ENCODE measurements at places on chromosomes 1 and 21. TPM values are rescaled to one million over a fixed set of nuclear protein-coding genes. Genes with fewer than 3 reads are reported as not detected.
A peak's percentile ranks its signal among the peaks of the same experiment; 100 is the strongest.

MATN1 gene
- 1.1 TPM for polyA plus RNA-seq

CFAP57 gene
- polyA plus RNA-seq: 0.08 TPM

SELP gene
- 1.2 TPM for polyA plus RNA-seq

GBP4 gene
- 4.9 TPM for polyA plus RNA-seq

LCE1D gene
- not detected for polyA plus RNA-seq

AMY2A gene
- polyA plus RNA-seq: not detected

MNDA gene
- polyA plus RNA-seq: 2.9 TPM

PAPPA2 gene
- 0.39 TPM for polyA plus RNA-seq

RCC1 gene
- polyA plus RNA-seq: 25.0 TPM

SPRR2D gene
- not detected for polyA plus RNA-seq

HPDL gene
- 2.1 TPM for polyA plus RNA-seq

CHI3L2 gene
- 0.30 TPM for polyA plus RNA-seq

- DNase-seq: no peak
These were observed at the start of gene NADK for GRCh38 chr1:1777950-1778662. Gene NADK, minus strand, starts transcription at chr1:1778470. Its CDS starts 13,064 bp downstream, at chr1:1765406.

- DNase-seq: no peak
These were observed 11.0 kb downstream of the PRKAA2 start for GRCh38 chr1:56655991-56656613.

DNA sequence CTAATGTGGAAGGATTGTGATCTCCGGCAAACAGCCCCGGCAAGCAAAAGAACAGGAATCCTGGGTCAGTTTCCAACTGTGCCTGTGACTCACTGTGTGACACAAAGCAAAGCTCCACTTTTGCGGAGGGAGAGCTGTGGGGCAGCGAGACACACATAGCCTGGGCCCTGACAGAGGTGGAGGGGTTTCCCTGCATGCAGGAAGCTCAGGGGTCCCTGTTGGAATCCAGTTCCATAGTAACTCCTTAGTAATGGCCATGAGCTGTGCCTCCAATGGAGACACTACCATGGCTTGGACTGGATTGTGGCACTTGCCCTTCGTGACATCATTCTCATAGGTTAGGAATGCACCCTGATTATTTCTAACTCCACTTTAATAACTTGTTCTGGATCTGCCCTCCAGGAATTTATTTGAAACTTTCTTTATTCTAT lies 47.0 kb upstream of the ATF3 start:
- DNase-seq: no peak

- no peak for DNase-seq
These were observed 424.7 kb downstream of the LMO4 start for GRCh38 chr1:87753366-87753765.

DNA sequence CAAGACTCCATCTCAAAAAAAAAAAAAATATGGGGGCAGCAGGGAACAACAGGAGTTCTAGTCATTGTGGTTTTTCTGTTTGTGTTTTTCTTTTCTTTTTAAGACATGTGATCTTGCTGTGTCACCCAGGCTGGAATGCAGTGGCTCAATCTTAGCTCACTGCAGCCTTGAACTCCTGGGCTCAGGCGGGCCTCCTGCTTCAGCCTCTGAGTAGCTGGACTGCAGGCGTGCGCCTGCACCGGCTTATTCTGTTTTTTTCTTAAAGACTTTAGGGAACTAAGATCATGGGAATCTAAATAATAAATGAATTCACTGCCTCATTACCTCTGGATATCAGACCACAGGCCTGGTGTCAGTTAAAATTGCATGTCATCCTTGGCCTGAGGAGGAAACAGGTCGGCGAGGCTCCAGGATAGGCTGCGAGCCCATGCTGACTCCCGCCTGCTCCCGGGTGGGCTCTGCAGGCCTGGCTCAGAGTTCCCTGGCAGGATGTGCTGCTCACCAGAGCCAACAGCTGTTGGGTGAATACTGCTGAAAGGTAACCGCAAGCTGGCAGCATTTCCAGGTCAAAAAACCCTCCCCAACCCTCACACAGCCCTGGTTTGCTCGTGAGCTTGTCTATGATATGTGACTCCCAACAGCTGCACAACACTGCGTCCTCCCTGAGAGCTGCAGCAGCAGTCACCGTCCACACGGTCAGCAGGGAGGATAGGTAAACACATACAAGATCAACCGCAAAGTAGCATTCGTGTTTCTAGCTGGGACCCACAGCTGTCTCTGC lies 58.1 kb downstream of the SCCPDH start:
- DNase-seq: peak; percentile 46

DNA sequence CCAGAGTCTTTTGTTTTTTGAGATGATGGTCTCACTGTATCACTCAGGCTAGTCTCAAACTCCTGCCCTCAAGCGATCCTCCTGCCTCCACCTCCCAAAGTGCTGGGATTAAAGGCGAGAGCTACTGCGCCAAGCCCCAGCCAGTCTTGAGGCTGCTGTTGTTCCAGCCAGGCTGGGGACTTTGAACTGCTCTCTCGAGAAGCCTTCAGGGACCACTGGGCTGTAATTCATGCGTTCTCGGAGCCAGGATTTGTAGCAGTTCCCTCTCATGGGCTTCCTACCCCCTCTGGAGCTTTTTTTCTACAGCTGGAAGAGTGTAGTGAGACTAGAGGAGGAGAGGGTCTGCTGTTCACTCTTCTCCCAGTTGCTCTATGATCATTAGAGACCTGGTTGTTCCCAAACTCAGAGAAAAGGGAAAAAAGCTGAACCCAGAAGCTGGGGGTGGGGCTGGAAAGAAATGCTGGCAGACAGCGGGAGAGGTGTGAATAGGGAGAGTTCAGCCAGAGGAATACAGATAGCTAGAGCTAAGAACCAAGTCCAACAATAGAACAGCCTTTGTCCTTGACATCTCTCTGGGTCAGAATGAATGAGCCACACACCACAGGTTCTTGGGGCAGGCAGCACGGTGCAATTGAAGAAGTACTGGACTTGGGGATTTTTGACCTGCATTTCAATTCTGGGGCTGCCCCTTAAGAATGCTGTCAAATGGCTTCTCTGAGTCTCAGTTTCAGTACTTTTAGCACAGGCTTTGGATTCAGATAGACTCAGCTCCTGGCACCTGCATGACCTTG lies 13.2 kb upstream of the SLC41A1 start:
- DNase-seq: no peak

DNA sequence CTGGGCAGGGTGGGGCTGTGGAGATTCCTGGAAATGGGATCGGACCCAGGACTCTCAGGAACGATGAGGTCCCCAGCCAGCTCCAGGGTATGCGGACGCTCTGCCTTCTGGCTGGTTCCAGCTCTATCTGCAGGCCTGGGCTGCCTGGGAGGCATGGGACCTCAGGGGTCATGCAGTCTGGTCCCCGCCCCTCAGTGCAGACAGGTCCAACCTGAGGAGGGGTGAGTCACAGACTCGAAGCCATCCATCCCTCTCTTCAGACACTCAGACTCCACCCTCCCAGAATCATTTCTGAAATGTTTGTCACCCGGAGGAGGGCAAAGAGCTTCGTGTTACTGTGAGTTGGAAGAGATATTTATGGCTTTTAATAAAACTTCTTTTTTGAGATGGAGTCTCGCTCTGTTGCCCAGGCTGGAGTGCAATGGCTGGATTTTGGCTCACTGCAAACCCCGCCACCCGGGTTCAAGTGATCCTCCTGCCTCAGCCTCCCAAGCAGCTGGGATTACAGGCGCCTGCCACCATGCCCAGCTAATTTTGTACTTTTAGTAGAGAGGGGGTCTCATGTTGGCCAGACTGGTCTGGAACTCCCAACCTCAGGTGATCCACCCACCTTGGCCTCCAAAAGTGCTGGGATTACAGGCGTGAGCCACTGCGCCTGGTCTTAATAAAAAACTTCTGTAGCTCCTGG lies 5.9 kb upstream of the MYOM3 start:
- no peak for DNase-seq

DNA sequence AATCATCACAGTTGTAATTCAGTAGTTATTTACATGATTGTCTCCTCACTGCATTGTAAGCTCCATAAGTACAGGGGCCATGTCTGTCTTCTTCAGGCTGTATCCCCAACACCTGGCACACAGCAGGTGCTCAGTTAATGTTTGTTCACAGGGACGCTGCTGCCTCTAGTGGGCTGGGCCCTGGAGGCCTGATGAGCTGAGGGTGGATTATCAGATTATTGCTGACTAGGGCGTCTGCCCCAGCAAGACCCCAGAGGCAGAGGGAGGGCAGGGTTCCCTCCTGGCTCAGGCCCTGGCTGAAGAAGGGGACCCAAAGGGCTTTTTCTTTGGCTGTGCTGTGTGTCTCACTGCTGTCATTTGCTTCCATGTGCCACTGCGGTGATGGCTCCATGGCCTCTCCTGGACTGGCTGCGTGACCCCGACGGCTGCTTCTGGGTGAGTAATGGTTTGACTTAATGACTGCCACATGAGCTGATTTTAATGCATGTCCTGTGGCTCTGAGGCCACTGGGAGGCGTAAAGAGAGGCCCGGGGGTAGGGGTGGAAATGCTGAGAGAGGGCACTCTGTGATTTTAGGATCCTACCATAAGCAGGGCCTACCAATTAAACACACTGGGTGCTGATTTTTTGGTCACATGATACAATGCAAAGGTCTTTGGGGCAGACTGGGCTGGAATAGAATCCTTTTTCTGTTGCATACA lies 20.8 kb upstream of the EPB41 start:
- no peak for DNase-seq

GRCh38 chr1:15397236-15397635 lies 12.5 kb upstream of the EFHD2 start:
- no peak for DNase-seq

DNA sequence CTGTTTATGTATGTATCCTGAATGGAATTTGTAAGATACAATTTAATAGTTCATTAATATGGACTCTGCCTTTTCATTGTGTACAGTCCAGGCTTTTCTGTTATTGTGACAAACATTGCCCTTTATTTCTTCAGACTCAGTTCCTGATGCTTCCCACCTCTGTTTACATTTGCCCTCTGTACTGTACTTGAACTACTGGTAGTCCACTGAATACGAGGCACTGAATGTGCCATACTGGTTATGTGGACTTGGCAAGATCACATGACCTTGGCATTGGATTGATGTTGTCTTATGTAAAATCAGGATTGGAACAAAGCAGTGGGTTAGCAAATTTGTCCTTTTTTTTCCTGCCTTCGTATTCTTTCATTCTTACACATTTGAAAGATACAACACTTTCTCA lies 27.8 kb downstream of the RALGPS2 start:
- DNase-seq: no peak

DNA sequence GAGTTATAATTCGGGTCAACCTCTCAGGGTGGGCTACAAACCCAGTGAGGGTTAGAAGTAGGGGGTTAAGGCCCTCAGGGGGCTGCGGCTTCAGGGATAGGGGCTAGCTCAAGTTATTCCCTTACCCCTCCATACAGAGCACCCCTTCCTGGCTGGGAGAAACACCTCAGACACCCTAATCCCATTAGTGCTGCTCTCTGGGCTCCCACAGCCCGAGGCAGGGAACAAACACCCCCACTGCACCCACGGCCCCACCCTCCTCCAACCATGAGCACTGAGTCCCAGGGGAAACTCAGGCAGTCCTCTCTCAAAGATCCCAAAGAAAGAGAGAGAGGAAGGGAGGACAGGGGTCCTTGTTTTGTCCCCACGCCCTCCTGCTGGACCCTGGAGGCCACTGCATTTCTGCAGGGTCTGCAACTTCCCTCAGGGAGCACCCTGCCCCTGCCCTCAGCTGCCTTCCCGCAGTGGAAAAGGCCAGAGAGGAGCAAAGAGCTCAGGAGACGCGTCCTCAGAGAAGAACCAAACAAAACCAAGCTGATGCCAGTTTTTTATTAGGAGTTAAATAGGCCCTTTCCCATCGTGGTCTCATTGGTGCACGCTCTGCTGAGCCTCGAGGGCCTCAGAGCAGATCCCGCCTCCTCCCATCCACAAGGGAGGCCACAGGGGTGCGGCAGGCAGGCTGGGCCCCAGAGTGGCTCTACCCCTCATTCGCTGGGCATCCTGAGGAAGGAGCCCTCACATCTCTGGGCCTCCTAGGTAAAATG lies 1.4 kb upstream of the S100A4 start:
- DNase-seq: no peak

DNA sequence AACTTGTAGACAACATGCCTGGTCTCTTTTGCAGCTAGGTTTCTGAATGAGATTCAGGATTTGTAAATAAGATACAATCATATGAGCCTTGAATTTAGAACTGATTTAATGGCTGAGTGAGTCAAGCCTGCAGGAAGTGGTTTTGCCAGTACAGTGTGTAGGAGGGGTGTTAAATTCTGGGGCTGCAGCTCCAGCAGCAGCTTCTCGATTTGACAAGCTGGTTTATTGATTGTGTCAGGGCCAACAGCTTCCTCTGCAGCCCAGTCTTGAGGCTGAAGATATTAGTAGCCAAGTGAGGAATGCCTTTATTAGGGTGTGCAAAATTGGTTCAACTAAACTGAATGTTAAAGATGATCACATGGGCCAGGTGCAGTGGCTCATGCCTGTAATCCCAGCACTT lies 11.5 kb upstream of the PLA2G5 start:
- DNase-seq: no peak

- DNase-seq: no peak
These were observed 10.9 kb upstream of the IL20 start for GRCh38 chr1:206854401-206855129.

GRCh38 chr1:52556641-52557360 lies 3.9 kb upstream of the TUT4 start:
- no peak for DNase-seq

DNA sequence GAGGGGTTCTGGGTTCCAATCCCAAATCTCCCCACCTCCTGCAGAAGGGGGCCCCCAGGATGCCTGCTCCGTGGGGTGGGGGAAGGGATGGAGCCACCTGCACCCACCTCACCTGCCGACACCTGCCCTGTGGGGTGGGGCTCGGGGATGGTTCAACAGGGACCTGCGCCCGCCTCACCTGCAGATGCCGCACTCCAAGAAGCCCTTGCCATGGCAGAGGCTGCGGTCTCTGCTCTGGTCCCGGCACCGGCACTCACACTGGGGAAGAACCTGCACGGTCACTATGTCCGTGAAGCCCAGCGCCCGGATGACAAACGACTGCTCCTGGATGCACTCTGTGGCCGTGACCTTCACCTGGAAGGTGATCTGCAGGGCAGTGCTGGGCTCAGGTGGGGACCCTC lies 18.1 kb upstream of the PTTG1IP start:
- no peak for DNase-seq

GRCh38 chr1:24540906-24541710 lies 14.8 kb upstream of the NCMAP start:
- no peak for DNase-seq

DNA sequence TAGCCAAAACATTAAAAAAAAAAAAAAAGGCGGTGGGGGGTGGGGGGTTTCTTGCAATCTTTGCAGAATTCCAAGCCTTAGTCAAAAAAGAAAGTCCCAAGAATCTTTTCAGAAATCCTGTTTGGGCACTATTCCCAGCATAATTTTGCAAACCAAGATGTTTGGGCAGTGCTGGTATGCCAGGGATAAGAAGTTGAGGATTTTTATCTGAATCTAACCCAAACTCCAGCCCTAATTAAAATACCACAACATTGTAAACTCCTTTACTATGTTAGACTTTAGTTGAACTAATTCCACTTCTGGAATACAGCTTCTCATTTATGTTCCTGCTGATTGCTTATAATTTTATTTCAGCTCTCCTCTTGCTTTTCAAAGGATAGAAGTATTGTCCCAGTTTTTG lies 504.1 kb upstream of the ADGRL2 start:
- no peak for DNase-seq

DNA sequence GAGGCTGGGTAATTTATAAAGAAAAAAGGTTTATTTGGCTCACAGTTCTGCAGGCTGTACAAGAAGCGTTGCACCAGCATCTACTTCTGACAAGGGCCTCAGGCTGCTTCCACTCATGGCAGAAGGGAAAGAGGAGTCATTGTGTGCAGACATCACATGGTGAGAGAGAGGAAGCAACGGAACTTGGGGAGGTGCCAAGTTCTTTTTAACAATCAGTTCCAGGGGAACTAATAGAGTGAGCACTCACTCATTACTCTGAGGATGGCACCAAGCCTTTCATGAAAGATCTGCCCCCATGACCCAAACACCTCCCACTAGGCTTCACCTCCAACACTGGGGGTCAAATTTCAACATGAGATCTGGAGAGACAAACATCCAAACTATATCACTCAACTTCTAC lies 77.2 kb downstream of the DDAH1 start:
- DNase-seq: no peak
